ENCODE measurements at places on chromosomes 12 and 14.

GRCh38 chr12:53078425-53079225 lies 565 bp downstream of the SPRYD3 start:
- no peak for DNase-seq

DNA sequence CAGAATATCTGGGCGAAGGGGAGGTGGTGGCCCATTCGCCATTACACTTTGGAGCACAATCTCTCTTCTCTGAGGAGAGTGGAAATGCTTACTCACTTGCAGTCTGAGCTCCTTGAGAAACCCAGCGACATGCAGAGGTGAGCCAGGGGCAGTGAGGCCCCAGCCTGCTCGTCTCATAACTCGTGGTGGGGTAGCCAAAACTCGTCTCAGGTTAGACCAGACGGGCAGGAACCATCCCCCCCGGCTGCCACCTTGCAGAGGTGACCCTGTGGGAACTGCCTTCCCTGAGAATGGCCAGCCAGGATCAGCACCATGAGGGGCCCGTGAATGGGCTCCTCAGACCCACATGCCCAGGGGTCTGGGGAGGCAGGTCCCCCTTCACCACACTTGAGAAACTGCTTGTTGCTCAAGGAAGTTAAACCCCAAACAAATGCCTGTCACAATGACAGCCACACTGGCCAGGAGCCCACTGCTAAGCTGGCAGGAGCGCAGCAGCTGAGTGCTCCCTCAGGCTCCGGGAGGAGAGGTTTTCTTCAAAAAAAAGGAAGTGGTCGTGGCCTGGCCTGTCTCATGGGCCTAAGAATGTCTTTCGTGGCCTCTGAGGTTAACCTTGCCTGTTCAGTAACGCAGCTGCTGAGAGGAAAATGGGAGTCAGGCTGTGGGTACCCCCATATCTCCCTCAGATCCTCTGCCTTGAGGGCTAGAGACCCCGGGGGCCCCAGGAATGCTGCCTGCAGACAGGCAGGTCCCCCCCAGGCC lies 9.2 kb upstream of the ALDH2 start:
- no peak for DNase-seq

GRCh38 chr12:31118347-31119191 lies 44.9 kb downstream of the DDX11 start:
- DNase-seq: no peak

DNA sequence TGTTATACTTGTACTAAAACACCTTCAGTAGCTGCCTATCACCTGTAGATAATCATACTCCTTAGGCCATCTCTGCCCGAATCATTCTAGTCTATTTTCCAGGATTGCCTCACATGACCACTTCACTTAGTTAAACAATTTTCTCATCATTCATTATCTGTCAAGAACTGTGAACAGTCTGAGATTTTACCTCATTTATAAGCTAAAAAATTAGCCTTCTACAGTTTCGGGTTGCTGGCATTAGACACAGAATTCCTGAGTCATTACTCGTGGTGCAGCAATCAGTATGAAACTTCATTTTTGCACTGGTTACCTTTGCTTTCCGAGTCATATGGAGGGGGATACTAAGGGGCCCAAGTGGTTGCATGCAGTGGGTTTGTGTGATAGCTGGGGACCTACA lies 57.6 kb upstream of the OTOGL start:
- DNase-seq: no peak

- no peak for DNase-seq
Measured at GRCh38 chr14:104598039-104598909, 6.3 kb downstream of the TMEM179 start.

DNA sequence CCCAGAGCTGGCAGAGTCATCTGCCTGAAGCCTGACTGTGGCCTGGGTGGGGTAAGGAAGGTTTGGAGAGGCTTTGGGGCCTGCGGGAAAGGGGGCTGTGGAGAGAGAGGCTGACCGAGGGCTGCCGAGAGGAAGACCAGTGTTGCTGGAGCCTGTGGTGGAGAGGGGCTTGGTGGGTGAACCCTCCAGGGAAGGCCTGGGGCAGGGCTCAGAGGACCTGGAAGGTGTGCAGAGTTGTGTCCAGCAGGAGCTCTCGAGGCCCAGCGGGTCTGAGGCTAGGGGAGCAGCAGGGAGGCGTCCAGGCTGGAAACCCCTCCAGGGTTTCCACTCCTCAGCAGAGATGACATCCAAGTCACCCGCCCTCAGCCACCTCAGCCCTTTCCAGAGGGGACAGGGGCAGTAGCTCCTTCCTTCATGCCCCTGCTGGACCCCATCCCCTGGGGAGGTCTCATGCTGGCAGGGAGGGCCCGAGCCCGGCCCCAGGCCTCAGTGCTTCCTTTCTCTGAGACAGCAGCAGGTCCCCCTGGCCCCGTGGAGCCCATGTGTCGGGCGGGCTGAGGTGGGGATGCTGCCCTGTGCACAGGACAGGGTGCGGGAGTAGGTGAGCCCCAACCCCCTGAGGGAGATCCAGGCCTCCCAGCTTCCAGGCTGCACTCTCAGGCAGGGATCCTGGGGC lies 8.4 kb downstream of the CEP170B start:
- DNase-seq: no peak

GRCh38 chr12:62761658-62762057 lies 173.3 kb downstream of the PPM1H start:
- peak; percentile 99 for DNase-seq

GRCh38 chr14:75609116-75609515 lies 30.7 kb downstream of the FLVCR2 start:
- no peak for DNase-seq

GRCh38 chr12:83470749-83471148 lies 784.0 kb downstream of the TMTC2 start:
- no peak for DNase-seq

DNA sequence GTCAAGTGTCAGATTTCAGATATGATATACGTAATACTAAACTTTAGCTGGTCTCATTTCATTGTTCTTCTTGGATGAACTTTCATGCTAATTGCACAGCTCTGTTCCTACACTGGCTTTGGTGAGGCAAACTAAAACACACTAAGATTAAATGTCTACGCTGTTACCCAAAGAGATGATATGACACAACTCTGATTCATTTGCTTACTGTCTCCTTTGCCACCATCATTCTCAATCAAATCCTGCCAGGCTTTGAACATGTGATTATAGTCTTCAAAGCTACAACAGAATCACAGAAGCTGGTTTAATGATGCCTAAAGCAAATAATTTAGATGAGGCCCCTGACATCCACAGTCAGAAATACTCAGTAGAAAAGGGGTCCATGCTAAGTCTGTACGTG lies 37.7 kb downstream of the MDGA2 start:
- DNase-seq: no peak

DNA sequence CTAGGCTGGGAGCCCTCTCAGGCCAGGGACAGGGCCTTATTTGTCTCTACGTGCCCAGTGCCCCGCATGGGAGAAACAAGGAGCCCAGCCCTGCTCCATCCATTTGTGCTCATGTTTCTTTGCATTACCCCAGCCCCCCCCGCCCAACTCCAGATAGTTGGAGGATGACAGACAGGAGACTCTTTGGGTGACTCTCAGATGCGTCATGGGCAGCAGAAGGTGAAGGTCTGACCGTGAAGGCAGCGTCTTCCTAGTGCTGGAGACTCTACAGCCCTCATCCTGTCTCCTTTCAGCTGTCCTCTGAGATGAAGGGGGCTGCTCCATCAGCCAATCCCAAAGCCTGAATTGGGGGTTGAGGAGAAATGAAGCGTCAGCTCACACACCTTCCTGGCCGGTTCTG lies 283 bp upstream of the PSMB11 start:
- DNase-seq: no peak

GRCh38 chr12:106062693-106063092 lies 76.1 kb downstream of the NUAK1 start:
- DNase-seq: no peak

GRCh38 chr12:25126101-25126500 lies 68.9 kb downstream of the DNAI7 start:
- DNase-seq: no peak

- no peak for DNase-seq
Measured at GRCh38 chr14:62015243-62015642, 253.0 kb downstream of the SNAPC1 start.

DNA sequence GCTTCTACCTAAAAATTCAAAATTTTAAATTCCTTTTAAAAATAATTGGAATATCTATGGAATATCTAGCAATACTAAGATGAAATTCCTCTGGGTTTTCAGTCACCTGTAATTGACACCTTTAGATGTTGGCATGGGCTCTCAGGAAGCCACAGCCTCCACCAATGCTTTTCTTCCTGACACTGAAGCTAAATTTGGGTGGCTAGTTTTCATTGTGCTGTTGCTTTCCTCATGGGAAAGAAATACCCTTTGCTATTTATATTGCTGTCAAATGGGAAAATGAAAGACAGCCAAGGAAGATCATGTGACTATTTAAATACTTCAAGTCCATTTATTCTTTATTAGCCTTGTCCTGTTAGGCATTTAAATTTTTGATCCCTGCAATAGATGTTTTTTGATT lies 313.0 kb downstream of the NAV3 start:
- no peak for DNase-seq

DNA sequence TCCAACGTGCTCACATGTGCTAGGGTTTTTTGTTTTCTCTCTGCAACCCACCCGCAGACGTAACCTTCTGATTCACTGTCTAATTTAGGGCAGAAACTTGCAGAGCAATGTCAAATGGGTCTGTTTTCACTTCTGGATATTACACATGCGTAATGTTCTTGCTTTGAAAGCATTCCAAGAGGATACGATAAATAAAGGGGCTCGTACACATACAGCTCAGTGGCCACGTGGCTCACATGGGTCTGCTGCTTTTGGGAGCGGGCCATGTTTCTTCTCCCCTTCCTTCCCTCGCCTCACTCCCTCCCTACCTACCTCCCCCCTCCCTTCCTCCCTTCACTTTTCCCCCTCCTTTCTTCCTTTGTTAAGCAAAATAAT lies 23.4 kb downstream of the CACNA1C start:
- no peak for DNase-seq

DNA sequence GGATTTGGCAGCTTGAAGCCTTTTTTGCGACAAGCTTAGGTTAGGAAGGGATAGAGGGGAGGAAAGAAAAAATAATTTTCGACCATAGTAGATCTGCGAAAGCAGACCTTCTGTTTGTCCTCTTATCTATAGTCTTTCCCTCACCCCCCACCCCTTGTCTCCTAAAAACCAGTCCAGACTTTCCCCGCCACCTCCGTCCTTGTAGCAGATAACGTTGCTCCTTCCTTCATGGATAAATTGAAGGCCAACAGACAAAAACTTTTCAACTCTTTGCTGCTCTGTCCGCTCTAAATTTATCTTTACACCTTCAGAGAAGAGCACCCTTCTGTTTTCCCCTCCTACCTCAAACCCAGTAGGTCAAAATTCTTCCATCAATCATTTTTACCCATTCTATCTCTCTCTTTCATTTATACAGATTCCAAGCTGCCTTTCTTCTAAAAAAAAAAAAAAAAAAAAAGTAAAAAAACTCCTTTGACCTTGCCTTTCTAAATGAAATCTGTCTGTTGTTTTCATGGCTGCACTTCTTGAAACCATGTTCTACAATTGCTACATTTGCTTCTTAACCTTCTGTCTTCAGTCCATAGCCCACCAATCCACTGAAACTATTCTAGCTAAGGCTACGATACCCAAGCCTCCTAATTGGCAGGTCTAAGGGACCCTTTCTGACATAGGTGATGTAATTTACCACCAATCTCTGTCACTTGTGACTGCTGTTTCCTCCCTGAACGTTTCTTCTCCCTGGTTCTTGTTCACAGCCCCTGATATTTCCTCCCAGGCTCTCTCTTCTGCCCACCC lies 11.1 kb upstream of the NEMF start:
- no peak for DNase-seq

DNA sequence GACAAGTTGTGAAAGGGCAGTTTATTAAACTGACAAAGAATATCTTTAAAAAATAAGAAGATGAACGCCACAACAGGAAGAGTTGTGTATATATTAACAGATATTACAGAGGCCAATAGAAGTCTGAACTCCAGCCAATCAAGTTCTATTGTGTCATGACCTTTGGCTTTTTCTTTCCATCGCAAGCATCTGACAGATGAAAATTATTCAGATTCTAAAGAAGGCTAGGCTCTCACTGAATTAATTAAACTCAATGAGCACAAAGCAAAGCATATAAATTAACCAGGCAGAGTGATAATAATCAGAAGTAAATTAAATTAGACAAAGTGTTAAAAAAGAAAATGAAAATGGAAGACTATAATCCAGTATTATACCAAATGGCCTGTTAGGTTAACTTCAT lies 62.0 kb upstream of the PYGL start:
- no peak for DNase-seq

DNA sequence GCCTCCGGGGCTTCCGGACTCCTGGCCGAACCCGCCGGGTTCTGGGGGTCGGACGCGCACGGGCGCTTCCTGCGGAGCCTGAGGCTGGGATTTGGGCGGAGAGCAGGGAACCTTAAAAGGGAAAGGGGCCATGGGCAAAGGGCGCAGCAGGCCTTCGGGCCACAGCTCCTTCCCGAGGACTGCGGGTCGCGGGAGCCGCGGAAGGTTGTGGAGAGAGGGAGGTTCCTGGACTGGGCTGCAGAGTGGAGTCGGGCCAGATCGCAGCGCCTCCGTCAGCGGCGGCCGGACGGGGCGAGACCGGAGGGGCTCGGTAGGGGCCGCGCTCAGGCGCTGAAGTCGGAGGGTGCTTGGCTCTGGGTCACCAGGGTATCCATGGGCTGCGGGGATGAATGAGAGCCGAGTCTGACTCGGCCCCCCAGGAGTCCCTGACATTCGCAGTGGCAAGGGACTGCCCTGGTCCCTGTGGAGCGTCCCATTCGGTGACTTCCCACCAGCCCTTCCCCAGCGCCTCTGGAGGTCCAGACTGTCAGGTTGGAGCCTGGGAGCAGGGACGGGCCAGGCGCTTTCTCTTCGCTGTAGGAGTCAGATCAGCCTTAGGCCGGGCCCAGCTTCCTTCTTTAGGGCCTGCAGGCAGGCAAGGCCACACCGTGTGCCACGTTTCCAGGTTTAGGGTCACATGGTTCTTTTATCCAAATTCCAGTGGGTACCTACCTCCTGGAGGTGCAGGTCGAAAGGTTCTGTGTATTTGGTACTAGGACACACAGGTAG lies 938 bp upstream of the SLC25A29 start:
- DNase-seq: no peak

DNA sequence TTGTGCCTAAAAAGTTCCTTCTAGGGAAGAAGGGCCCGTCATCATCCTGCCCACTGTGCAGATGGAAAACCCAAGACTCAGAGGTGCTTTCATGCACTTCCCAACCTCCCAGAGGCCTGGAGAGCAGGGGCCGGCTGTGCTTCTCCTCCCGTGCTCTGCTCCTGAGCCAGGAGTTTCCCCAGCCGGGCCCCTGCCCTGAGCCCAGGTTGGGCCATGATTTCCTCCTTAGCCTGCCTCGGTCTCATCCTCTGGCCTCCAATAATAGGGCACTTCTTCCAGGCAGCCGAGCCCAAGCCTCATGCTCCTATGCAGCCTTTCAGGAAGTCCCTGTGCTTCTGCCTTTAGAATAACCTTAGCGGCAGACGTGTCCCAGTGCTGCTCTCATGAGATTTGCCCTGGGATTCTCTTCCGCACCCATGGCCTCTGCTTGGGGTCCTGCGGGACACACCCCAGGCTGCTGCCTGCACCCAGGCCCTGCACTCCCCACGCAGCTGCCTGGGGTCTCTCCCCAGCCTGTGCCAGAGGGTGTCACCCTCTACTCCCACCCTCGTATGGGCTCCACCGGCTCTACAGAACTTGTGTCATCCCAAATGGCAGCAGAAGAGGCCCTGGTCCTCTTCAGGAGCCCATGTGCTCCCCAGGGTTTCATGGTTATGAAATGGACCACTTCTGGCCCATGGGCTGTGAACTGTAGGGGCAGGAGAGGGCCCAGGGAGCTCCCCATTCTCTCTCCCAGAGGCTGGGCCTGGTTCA lies 359.3 kb downstream of the ADGRD1 start:
- no peak for DNase-seq

GRCh38 chr12:27967551-27968054 lies 4.9 kb downstream of the PTHLH start:
- no peak for DNase-seq

- no peak for DNase-seq
Measured at GRCh38 chr14:63543826-63544406, 739 bp upstream of the PPP2R5E start.
